Skin of body (tissue), 3 donors: ENCODE measurements at places on chromosomes 6 and 20.
A peak's percentile ranks its signal among the peaks of the same experiment; 100 is the strongest.

- DNase-seq = peak; percentile 83
Measured at GRCh38 chr20:17226410-17227218, at the start of gene PCSK2. TSS of gene PCSK2 (plus strand) at chr20:17227040. CDS start at chr20:17227306, 266 bp downstream.

GRCh38 chr6:153957394-153957793 lies 81.6 kb upstream of the OPRM1 start:
- no peak for DNase-seq

GRCh38 chr6:110491644-110492317 lies 15.4 kb upstream of the SLC22A16 start:
- peak; percentile 72 for DNase-seq

DNA sequence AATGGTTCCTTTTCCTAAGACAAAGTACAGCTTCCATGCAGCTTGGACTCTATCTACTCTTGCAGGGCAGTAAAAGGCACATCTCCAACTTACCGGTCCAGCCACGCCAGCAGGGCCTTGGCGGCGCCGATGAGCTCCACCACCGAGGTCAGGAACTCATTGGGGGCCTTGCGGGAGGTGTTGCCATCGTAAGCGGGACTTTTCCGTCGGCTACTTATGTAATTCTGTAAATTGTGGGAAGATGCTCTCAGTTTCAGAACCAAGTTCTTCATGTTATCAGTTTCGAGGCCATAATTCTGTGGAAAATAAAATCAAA lies 68.5 kb downstream of the CNKSR3 start:
- DNase-seq = no peak

GRCh38 chr20:46130534-46130933 lies 12.4 kb downstream of the CD40 start:
- no peak for DNase-seq
